M059J (cell line): ENCODE measurements at places on chromosomes 7 and 10. TPM values are rescaled to one million over a fixed set of nuclear protein-coding genes. Genes with fewer than 3 reads are reported as not detected.

- DNase-seq, result no peak
Observed at GRCh38 chr10:75234683-75235374, 928 bp downstream of the COMTD1 start.

DNA sequence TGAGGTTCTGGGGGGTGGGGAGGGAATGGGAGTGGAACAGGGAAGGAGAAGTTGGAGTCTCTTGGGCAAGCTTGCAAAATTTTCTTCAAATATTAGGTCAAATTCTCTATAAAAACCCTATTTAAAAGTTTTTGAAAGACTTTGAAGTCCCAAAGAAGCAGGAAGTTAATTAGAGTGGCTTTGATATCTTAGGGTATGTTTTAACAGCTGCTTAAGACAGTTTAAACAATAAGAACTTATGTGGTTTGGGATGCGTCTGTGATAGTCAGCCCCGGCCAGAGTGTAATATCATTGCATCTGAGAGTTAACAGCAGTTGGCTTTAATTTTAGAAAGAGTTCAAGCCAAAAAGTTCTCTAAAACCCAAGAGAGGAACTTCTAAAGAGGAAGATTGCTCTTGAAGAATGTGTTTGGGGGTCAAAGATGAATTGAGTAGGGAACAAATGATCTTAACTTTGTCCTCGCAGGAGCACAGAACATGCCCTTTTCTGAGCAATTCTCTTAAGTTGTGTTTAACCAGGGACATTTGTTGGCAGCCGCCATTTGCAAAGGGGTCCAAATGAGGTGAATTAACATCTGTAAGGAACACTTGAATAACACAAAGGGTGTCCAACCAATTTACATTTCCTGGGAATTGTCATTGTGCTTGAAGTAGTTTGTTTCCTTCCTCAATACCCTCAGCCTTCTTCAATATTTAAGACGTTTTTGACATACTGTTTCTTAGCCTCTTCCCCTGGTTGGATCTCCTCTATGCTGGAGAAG, 182.4 kb downstream of the PTEN start:
- DNase-seq, result no peak

- no peak for DNase-seq
Observed at GRCh38 chr7:45358287-45358686, 200.7 kb downstream of the RAMP3 start.

DNA sequence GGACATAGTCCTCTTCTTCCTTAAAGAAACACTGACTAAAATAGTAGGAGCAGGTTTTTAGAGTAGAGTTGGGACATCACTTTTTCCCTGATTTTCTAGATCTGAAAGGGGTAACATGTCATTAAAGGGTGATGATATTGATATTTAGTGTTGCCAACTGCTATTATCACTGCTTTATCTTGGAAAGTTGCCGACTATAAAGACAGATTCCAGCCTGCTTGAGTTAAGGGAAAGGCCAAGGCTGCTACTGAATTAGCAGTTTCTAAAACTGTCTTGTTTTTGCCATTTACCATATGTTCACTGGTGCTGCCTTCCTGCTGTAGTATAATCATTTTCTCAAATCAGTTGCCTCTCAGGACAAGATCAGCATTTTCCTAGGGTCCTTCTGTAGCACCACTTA, 29.7 kb downstream of the AP3M1 start:
- no peak for DNase-seq

- no peak for DNase-seq
Observed at GRCh38 chr7:27051451-27051850, 44.3 kb downstream of the HOXA1 start.

GRCh38 chr7:138784692-138785091, 13.1 kb upstream of the TMEM213 start:
- DNase-seq, result peak; percentile 84

DNA sequence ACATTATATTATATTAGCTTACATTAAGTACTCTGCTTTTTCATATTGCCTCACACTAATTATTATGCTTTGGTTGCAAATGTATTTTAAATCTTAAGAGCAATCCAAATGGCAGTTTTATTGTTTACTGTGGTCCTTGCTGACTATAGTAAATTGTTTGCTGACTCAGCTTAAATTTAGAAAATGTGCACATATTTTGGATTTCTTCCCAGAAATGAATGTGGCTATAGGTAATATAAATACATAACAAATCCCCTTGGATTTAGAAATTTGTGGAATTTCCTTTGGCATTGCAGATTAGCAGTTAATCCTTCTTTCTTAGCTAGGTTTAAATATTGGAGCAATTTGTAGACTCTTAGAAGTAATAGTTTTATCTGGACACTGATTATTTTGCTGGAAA, 565.8 kb downstream of the NRG3 start:
- DNase-seq, result no peak

- DNase-seq, result no peak
Observed at GRCh38 chr7:26374647-26375373, 83.1 kb downstream of the SNX10 start.

- no peak for DNase-seq
Observed at GRCh38 chr10:12729885-12730284, 271.6 kb downstream of the CCDC3 start.

- no peak for DNase-seq
Observed at GRCh38 chr7:123772652-123773051, 23.8 kb upstream of the WASL start.

- DNase-seq, result no peak
Observed at GRCh38 chr7:44394112-44394447, 68.7 kb upstream of the CAMK2B start.

DNA sequence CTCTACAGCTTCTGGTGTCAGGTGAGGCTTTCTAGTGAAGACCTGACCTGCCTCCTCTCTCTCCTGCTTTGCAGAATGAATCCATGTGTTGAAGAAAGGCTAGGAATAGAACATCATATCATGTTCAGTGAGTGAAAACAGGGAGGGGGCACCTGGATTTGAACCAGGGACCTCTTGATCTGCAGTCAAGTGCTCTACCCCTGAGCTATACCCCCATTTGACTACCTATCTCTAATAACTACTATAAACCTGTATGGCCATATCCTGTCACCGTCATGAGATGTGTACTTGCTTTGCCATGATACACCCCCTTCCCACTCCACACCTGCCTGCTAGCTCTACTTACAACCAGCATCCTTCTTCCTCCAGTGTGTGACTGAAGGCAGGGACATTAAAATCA, 91.3 kb upstream of the ZNF746 start:
- no peak for DNase-seq

- no peak for DNase-seq
Observed at GRCh38 chr7:150918378-150918777, 59.7 kb downstream of the KCNH2 start.

GRCh38 chr7:115680921-115681320, 349.6 kb downstream of the TFEC start:
- no peak for DNase-seq

DNA sequence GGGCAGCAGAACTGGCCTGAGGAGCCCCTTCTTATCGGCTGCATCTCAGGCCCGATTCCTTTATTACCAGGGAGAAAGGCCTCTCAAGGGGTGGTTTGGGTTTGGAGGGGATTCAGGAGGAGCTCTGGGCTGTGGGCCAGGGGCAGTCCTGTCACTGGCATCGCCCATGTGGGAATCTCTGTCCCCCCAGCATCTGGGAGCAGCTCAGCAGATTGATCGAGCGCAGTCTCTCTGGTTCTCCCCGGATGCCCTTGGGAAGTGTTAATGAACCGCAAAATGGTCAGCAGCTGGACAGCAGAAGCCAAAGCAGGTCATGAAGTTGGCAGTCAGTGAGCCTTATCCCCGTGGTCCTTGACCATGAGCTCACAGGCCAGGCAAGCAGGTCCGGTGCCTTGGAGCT, 104.4 kb upstream of the ANLN start:
- DNase-seq, result no peak

GRCh38 chr7:110987127-110987693, 103.7 kb upstream of the LRRN3 start:
- no peak for DNase-seq

DNA sequence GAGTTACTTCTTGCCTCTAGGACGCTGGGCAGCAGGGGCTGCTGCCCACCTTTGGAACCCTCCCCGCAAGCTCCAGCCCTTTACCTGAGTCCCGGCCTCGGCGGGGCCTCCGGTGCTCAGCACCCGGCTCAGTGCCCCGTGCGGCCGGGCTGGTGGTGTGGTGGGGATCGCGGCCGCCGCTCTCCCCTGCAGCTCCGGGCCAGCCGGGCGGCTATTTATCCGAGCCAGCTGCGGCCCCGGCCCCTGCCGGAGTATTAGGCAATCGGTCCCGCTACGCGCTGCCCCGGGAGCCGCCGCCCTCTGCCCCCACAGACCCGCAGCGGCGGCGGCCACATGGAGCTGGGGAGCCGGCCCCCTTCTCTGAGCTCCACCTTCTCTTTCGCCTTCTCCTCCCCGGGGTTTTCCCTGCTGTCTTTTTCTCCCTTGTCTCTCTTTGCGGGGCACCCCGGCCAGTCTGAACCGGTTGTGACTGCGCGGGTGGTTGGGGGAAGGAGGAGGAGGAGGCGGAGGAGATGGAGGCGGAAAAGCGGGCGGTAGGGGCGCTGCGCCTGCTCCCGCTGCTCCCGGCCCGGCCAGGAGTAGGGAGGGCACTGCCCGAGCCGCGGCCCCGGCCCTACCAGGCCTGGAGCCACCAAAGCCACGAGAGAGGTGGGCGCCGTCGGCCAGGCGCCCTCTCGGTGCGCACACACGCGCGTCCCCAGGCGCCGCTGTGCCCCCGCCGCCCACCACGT, at the start of gene SLC16A9:
TSS of gene SLC16A9 (minus strand) at position 456 of the 731 bp plus-strand sequence. CDS start 25,559 bp downstream, outside the sequence.
- peak; percentile 30 for DNase-seq

DNA sequence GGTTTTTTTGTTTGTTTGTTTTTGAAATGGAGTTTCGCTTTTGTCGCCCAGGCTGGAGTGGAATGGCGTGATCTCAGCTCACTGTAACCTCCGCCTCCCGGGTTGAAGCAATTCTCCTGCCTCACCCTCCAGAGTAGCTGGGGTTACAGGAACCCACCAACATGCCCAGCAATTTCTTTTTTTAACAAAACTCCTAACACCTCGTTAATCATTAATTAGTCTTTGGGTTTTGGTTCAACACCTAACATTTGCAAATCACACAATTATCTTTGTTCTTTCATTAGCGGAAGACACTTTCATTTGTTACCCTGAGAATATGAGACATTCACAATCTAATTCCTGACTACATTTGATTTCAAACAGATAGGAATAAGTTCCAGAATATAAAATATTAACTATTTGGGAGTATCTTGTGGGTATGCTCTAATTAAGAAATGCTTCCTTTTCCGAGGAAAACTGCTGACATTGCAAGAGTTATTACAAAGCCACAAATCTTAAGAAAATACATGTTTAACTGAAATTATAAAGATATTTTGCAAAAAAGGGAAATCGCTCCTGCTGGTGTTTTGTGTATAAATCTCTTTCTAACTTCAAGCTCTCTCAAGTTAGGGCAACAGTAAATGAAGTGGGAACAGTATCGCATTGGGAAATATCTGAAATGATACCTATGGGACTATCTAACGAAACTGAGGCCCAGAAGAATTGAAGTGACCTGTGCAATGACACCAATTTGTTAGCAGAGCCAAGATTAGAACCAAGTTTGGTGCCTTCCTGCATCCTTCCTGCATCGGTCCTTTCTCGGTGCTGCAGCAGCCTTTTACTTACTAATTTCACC, 1.2 kb upstream of the LSM8 start:
- DNase-seq, result no peak

DNA sequence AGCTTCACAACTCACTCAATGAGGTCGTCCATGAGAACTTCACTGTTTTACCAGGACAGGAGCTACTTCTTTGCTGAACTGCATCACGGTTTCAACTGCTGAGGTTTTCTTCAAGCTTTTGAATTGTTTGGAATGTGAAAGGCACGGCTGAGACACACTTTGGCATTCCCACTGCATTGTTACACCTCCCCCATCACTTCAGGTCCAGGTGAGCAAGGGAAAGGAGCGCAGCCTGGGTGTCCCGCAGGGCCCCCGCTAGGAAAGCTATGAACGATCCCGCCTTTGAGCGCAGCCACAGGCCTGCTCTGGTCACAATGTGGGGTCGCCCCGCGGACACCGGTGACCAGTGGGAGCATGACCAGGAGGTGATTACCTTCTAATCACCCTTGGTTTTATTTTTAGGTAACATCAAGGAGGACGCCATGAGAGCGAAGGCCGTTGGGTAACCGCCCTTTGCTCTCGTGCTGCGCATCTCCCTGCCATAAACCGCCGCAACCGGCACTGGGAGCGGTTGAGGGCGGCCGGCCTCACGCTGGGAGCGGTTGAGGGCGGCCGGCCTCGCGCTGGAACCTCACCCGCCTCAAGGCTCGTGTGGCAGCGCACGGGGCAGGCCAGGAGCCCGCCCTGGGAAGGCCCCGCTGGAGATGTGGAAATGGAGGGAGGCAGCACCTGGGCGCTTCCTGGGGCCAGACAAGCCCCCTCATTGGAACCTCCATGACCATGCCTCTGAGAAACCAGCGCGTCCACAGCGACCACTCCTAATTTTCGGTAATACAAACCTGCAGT, 50.9 kb upstream of the SGMS1 start:
- no peak for DNase-seq

DNA sequence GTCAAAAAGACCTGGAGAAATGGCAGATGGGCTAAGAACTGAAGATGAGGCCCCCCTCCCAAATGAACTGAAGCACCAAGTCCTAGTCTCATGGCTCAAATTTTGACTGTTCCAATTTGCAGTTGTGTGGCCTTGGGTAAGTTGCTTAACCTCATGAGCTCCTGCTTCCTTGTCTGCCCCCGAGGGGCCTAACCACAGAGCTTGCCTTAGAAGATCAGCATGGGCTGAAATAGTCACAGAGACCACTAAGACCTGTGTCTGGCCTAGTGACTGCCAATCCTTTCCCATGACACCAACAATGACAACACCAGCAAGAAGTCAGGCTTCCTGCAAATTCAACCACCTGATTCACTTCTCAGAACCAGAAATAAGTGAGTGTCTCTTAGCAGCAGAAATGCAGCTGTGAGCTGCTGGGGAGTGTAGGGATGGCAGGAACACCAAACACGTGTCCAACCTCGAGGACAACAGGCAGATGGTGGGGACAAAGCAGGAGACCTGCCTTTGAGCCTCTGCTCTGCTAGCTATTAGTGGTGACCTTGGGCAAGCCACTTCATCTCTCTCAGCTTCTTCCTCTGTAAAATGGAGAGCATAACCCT, 23.7 kb downstream of the CRHR2 start:
- no peak for DNase-seq

DNA sequence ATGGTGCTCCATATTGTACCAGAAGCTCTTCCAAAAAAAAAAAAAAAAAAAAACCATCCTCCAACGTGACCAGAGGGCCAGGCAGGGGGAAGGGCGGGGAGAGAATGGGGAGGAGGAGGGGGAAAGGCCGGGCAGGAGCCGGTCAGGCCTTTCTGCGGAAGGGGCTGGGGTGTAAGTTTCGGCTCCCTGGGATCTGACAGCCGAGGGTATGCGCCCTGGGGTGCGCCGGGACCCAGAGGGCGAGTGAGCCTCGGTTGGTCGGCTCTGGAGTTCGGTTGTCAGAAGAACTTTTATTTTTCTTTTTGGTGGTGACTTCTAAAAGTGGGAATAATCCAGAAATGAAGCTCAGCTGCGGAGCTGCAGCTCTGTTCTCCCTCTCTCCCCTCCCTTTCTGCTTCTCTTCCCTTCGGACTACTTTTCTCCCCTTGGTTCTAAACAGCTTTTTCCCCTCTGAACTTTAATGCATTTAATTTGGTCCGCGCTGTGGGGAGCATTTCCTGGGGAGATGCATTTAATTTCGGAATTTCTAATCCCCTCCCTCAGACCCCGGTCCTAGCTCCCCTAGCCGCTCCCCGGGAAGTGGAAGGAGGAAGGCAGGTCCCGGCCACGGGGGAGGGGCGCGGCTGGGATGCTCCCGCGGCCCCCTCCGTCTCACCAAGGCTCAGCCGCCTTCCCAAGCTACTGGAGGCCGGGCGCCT, 3.9 kb upstream of the PAX2 start:
- DNase-seq, result no peak

ENKUR gene
- total RNA-seq, result not detected in 2 replicates

TBL2 gene
- 59.8 and 81.0 TPM in 2 replicates for total RNA-seq

TAS2R41 gene
- total RNA-seq, result not detected in 2 replicates

MALRD1 gene
- total RNA-seq, result not detected in 2 replicates

CYP2C8 gene
- not detected in 2 replicates for total RNA-seq

HTRA1 gene
- total RNA-seq, result 85.5 and 89.7 TPM in 2 replicates

EBLN1 gene
- 0.17 TPM in 1 of 2 replicates, not detected in the other for total RNA-seq
